ENCODE measurements at places on chromosomes 2 and 18.

DNA sequence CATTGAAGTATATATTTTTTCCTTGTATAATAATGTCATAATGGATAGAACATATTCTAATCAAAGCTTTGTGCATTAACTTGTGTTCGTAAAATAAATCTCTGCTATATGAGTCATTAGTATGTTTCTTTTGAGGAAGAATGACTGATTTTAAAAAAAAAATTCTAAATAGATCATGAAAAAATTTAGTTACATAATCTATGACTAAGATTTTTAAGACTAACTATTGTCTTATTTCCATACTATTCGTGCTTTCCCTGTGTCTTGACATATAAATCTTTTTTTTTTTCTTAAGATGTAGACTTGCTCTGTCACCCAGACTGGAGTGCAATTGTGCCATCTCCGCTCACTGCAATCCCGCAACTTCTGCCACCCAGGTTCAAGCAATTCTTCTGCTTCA lies 226.1 kb downstream of the DSEL start:
- DNase-seq: no peak

DNA sequence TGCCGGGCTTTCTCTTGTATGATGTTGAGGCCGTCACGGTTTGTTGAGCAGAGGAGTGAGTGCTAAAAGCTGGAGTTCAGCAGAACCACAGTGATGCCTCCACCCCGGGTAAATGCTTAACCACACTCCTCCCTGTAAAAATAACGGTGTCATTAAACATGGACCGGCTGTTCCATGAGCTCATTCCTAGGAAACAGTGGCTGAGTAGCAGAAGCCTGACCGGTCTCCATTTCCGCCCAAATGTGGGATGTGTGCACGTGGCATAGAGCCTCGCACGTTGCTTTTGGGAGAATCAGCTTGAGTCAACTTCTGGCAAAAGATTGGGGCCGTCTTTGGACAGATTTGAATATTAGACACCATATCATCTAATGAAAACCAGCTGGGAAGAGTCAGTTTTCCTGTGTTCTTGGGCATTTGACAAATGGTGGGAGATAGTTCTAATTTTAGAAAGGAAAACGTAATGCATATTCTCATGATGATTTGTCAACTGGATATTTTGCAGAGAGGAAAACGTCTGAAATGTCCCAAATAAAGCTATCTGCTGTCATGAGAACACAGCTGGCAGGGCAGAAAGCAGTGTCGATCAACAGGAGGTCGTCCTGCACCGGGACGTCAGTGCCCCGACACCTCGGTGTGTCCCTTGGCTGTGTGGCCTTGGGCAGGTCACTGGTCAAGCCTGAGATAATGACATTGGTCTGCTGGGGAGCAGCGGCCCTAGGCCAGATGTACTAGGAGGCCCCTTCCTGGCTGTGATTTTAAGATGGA lies 42.4 kb downstream of the LRRFIP1 start:
- DNase-seq: no peak

DNA sequence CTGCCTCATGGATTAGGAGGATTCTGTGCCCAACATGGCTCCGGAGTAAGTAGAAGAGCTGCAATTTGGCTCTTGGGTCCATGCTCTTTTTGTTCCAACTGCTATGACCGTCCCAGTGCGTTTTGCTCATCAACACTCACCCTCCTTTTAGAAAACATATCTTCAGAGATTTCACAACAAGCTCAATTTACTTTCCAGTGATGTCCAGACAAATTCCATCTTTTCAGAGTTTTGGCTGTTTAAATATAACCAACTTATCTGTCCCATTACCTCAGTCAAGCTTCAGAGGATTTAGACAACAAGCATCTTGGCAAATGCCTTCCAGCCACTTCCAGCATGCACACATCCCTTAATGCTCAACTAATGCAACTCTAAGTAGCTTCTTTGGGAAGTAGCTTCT lies 6.9 kb upstream of the SLC14A2 start:
- no peak for DNase-seq

GRCh38 chr18:9960258-9960904 lies 46.6 kb downstream of the VAPA start:
- DNase-seq: no peak

GRCh38 chr2:110678457-110679336 lies 834 bp upstream of the BUB1 start:
- peak; percentile 50 for DNase-seq

DNA sequence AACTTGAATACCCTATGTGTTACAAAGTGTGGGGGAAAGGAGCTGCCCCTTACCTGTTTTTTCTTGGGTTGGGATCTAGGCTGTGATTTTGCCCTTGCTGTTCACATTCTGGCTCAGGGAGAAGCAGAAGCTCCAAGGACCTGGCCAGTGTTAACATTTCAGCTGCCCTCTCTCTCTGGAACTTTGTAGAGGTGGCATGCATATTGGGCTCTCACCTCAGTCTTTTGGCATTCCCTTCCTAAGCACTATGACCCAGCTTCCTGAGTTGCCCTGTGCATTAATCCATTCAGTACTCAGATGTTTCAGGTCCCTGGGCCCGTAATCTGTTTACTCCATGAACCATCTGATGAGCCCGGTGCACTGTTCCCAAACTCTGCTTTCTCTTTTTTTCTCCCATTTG lies 12.1 kb downstream of the LCLAT1 start:
- DNase-seq: no peak

DNA sequence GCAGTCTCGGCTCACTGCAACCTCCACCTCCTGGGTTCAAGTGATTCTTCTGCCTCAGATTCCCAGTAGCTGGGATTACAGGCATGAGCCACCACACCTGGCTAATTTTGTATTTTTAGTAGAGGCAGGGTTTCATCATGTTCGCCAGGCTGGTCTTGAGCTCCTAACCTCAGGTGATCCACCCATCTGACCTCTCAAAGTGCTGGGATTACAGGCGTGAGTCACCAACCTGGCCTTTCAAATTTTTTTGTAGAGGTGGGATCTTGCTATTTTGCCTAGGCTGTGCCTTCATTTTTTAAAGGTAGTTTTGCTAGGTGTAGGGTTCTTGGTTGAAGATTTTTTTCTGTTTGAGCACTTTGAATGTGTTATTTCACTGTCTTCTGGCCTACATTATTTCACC lies 6.2 kb downstream of the HAUS1 start:
- DNase-seq: no peak

DNA sequence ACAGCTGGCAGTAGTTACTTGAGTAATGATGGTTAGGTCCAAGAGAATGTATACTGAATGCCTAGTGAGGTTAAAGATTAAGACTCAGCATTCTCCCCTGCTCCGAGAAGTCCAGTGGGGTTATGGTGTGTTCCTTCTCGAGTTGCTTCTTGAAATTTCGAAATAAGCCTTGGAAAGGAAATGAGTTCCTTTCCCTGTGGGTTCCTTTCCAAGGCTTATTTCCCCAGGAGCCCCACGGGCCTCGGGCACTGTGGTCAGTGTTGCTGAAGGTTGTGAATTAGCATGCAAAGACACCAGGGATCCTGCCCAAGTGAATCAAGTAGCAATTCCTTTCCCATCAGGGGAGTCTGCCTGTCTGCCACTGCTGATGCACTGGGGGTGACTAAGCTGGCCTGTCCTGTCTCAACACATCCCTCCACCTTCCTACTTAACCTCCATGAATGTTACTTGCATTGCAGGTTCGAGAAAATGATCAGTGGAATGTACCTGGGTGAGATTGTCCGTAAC lies 53.6 kb downstream of the HK2 start:
- no peak for DNase-seq

GRCh38 chr2:86634352-86634751 lies 10.7 kb upstream of the RNF103 start:
- DNase-seq: no peak

DNA sequence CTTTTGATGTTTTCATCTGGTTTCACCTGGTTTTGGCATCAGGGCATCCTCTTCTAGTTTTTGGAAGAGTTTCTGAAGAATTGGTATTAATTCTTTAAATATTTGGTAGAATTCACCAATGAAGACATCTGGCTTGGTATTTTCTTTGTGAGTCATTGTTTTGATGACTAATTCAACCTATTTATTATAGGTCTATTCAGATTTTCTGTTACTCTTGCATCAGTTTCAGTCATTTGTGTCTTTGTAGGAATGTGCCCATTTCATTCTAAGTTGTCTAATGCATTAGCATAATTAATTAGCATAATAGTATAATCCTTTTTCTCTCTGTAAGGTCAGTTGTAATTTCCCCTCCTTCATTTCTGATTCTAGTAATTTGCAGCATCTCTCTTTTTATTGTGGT lies 8.0 kb downstream of the GNLY start:
- no peak for DNase-seq

DNA sequence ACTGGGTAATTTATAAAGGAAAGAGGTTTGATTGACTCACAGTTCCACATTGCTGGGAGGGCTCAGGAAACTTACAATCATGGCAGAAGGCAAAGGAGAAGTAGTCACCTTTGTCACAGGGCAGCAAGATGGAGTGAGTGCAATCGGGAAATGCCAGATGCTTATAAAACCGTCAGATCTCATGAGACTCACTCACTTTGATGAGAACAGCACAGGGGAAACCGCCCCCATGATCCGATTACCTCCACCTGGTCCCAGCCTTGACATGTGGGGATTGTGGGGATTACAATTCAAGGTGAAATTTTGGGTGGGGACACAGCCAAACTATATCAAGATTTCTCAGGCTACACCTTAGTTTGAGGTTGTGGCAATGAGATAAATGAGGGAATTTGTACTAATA lies 54.9 kb downstream of the AKAIN1 start:
- no peak for DNase-seq

DNA sequence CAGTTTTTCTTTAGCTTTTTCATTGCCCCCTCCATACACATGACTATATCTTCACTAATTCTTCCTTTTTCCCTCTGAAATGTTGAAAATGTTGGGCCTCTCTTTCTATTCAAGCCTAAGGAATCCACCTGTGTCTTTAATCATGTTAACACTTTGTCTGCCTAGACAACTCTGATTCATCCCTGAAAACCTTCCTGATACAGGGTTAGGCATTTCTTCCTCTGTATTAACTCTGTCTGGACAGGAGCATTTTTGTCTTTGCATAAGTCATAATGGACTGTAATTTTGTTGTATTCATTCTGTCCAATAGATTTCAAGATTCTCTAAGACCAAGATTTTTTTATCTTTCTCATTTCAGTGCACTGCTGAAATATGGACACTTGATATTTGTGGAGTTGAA lies 297.3 kb downstream of the IKZF2 start:
- DNase-seq: no peak

- no peak for DNase-seq
These were observed 59.4 kb downstream of the AGAP1 start for GRCh38 chr2:235553291-235553690.

GRCh38 chr2:184006998-184007397 lies 591.3 kb upstream of the ZNF804A start:
- DNase-seq: no peak

- DNase-seq: no peak
These were observed 1.0 kb downstream of the MARS2 start for GRCh38 chr2:197705912-197706838.

Data from lower lobe of right lung (tissue), 2 donors.